ENCODE measurements at places on chromosomes 16 and 17.

DNA sequence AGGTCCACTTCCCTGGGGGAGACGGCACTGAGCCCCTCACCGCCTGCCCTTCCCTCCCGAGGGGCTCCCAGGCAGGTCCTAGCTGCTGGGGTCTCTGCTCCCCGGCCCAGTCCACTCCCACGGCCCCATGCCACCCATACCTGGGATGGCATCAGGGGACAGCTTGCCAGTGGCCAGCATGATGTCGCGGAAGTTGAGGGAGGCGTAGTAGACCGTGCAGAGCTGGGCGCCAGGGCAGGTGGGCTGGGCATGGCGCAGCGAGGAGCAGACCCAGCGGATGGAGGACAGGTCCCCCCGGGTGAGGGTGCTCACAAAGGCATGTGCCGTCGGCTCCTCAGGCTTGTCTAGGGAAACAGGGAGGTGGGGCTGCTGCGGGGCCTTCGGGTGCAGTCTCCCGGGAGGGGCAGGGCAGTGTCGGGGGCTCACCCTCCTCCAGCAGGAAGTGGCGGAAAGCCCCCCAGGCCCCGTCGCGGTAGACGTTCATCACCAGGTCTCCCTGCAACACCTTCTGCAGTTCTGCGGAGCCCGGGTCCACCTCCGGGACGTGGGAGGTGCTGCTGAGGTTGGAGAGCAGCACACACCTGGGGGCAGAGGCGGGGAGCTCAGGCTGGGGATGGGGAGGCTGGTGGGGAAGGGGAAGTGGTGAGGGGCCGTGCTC lies 13.5 kb downstream of the FASN start:
- no peak for DNase-seq

GRCh38 chr16:53515811-53516210 lies 12.8 kb upstream of the AKTIP start:
- DNase-seq = no peak

- DNase-seq = peak; percentile 84
Observed at GRCh38 chr17:73343168-73343634, 31.4 kb upstream of the CDC42EP4 start.

GRCh38 chr17:27276653-27277156 lies 17.2 kb upstream of the WSB1 start:
- DNase-seq = no peak
